T-helper 17 cell (primary cell): ENCODE measurements at places on chromosomes 1 and 21.

GRCh38 chr1:54667797-54668196, 26.2 kb downstream of the MROH7 start:
- no peak for DNase-seq

DNA sequence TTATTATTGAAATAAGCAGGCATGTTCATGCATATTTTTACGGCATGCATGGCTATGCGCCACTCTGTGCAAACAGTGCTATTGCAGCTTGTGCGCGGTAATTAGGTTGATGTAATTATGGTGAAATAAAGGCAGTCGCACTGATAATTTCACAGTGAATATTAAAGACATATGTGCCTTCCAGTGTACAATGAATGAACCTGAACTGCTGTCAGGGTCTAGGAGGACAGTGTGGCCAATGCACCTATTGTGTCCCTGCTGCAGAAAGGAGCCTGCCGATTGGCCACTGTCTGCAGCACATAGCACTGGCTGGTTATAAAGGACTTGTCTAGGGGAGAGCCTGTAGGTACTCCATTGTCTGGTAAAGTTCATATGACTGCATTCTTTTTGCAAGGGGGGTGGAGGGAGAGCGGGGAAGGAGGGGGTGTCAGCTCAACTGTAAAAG, 340.4 kb downstream of the USP25 start:
- no peak for DNase-seq

- DNase-seq, result no peak
Measured at GRCh38 chr1:54569339-54569738, 21.3 kb downstream of the ACOT11 start.

GRCh38 chr1:104018922-104019674, 269.4 kb downstream of the AMY1C start:
- DNase-seq, result no peak

DNA sequence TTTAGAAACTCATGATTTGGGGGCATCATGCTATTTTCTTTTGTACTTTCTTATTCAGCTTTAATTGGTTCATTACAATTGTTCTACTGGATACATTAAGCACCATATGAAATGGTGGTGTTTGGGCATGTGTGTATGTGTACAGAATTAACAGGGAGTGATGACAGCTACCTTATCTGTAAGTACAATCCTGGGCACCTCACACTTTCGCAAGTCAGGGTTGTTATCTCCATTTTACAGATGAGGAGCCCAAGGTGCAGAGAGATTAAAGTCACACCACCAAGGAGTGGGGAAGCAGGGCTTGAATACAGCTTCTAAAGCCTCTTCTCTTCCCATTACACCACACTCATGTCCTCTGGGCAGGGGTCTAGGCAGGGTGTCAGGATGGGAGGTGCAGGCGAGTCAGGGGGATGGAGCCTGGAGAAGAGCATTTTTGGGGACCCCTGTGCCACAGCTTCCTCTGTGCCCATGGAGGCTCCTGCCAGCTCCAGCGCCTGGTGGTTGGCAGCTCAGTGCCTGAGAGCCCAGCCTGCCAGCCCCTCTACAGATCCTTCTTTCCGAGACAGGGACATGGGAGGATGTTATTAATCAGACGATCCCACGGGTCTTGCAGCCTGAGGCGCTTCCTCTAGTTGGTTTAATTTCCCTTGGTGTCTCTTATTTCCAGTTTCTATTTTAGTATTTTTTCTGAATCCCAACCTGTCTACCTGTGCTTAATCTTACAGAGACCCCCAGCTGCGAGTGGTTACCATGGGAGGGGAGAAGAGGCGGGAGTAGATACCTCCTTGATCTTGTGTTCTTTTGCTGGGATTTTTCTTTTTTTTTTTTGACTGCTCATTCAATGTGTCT, 126.2 kb upstream of the CD34 start:
- DNase-seq, result no peak

DNA sequence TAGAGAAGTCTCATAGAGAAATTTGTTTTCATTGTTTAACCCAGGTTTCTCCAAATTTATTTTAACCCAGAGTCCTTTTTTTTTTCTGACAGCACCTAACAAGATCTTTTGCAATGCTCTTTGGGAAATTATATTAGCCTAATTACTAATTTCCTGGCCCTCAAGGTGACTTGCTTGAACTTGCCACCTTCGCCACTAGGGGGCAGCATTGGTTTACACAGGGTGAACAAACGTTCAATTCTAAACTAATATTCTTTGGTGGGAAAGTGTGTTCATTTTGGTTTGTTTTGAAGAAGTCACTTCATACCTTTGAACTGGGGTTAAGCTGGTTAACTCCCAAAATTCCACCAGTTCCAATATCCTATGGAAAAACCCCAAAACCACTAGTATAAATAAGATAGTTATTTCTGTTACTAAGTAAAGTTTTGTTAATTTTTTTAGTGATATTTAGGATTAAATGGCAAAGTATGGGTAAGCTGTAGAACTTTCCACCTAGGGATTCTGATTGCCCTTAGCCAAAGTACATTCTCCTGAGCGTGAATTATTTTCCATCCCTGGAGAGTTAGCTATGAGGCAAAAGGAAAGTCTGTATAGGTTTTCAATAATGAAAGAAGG, 13.0 kb downstream of the CCDC190 start:
- peak; percentile 66 for DNase-seq

GRCh38 chr1:112268408-112268807, 127.6 kb upstream of the CTTNBP2NL start:
- no peak for DNase-seq

DNA sequence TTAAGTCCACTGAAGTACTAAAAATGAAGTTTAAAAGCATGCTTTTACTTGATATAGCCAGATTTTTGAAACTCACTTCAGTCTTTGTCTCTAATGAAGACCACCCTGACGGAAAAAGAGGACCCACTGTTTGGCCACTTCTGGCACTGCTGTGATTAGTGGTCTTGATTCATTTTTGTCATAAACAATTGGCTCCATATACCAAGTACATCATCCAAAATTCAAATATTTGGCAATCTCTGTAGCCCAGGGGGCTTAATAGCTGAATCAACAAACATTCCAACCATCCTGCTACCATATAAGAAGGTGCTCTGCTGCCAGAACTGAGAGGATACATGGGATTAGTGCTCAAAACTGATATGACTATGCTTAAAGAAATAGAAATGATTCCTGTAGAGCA, 156.0 kb downstream of the COL24A1 start:
- no peak for DNase-seq
